ENCODE measurements at places on chromosomes 5 and 9.

DNA sequence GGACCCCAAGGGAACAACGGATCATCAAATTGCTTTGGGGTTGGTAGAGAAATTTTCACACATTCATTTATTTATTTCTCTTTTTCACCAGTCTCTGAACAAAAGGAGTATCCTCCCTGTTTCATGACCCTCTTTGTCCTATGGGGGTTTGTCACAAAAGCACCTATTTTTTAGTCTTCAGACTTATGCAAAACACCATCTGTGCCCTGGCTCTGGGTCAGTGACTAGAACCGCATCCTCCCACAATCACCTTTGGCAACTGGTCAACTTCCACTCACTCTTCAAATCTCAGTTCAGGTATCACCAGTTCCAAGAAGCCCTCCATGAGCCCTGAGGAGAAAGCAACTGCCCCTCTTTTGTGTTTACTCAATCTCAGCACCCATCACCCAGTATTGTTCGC, 395.7 kb downstream of the CDK5RAP2 start:
- no peak for DNase-seq

- no peak for DNase-seq
Observed at GRCh38 chr9:133976191-133976861, 15.8 kb downstream of the VAV2 start.

DNA sequence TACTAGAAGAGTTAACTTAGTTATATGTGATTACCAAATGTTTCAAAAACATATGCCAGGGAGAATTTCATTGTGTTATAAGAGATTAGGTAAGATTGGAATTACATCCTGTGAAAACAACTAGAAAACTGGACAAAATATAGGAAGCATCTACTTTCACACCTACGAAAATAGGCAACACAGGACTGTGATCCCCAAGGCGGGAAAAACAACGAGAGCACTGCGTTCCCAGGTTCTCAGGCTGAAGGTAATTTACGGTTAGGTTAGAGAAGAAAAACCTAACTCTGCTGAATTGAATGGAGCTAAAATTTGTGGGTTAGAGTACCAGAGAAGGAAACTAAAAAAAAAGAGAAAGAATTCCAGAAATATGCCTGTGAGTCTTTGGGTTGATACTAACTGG, 28.4 kb downstream of the ACOT12 start:
- no peak for DNase-seq

GRCh38 chr5:41808294-41808693, 61.9 kb downstream of the OXCT1 start:
- no peak for DNase-seq

GRCh38 chr9:134629061-134629585, 12.5 kb upstream of the COL5A1 start:
- DNase-seq: no peak

DNA sequence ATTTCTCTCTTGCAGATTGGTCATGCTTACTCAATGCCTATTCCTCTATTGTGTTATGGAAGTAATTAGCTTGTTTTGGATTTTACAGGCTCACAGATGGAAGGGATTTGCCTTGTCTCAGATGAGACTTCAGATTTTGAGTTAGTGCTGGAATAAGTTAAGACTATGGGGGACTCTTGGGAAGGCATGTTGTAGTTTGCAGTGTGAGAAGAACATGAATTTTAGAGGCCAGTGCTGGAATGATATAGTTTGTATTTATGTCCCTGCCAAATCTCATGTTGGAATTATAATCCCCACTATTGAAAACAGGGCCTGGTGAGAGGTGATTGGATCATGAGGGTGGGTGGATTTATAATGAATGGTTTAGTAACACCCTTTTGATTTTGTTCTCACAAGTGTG, 6.1 kb upstream of the TUSC1 start:
- no peak for DNase-seq

GRCh38 chr5:73678322-73678740, 52.3 kb downstream of the ARHGEF28 start:
- DNase-seq: no peak

GRCh38 chr5:36657563-36657995, 51.2 kb downstream of the SLC1A3 start:
- no peak for DNase-seq

DNA sequence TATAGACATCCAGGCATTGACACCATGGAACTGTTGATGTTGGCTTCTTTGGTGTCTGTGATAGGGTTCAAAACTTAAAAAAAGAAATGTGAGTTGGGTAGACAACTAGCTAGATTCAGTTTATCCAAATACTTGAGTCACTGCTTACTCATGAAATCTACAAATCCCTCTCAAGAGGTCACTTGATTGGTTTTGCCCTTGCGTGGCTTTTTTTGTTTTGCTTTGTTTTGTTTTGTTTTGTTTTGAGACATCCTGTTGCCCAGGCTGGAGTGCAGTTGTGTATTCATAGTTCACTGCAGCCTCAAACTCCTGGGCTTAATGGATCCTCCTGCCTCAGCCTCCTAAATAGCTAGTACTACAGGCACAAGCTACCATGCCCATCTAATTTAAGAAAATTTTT, 10.5 kb upstream of the ENTREP1 start:
- no peak for DNase-seq

DNA sequence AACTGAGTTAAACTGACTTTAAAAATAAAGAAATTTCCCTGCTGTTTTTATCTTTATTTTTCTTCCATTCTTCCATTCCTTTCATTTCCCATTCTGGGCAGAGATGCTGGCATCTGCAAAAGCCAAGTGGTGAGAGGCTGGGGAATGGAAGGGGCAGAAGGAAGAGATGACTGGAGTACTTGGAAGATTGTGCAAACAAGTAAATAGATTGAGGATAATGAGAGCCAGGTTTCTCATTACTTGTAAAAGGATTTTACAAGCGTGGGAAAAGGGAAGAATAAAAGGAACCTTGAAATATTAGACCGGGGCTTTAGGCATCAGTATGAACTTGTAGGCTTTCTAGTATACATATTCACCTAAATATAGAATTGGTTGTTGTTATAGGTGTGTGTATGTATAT, 341.2 kb downstream of the CAAP1 start:
- DNase-seq: no peak

- no peak for DNase-seq
Observed at GRCh38 chr9:126389992-126390391, 63.4 kb downstream of the MVB12B start.

- no peak for DNase-seq
Observed at GRCh38 chr9:128898382-128898781, 16.4 kb downstream of the LRRC8A start.

DNA sequence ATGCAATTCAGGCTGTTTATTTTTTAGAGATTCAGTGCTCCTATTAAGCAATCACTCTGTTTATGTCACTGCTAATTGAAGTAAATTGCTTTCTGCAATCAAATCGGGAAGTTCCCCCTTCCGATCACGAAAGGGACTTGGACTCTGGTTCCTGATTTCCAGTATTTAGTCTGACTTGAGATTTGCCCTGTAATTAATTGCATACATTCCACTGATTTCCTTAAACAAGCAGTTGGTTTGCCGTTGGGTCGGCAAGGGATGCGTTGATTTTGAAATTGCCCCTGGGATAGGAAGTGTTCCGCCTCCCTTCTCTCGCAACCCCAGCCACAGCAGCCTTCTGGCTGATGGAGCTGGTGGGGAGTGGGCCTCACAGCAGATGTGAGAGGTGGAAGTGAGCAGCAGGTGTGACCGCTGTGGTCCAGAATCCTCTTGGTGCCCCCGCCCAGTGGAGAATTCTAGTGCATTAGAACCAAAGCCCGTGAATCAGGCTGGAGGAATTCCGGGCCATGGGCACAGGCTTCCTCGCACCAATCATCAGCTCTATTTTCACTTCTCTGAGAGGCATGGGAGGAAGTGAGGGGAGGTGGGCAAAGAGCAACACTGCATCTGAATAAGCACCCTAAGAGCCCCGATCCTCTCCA, 102.5 kb downstream of the SPRY4 start:
- no peak for DNase-seq

- DNase-seq: no peak
Observed at GRCh38 chr5:82168294-82168693, 109.9 kb downstream of the RPS23 start.

- no peak for DNase-seq
Observed at GRCh38 chr5:135533334-135533733, 2.4 kb downstream of the NEUROG1 start.

- no peak for DNase-seq
Observed at GRCh38 chr5:34707451-34708107, 51.5 kb downstream of the RAI14 start.

- no peak for DNase-seq
Observed at GRCh38 chr9:134466869-134467616, 140.8 kb downstream of the RXRA start.

DNA sequence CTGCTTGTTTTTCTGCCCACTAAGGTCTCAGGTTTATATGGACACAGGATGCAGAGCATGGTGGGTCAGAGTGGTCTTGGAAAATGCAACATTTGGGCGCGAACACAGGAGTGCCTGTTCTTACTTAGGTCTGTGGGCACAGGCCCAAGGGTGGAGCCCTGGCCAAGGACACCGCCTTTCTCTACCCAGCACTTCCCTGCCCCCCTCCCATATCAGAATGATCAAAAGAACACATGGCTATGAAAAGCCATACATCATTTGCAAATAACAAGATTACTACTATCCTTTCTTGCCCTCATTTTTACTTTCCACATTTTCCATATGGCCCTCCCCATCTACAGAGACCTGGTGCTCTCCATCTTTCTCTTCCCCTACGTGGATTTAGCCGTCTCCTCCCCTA, 162.2 kb downstream of the ENC1 start:
- DNase-seq: no peak

DNA sequence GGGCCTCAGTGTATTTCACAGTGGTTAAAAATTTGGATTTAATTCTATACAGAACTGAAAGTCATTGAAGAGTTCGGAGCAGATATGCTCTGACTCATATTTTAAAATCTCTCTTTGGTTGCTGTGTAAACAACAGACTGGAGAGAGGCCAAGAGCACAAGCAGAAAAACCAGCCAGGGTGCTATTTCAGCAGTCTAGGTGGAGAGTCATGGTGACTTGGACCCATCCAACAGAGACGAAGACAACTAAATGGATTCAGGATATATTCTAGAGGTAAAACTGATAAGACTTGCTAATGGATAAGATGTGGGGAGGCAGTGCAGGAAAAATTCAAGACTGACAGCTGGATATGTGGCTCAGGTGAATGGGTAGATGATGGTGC, 168.9 kb downstream of the MAPKAP1 start:
- DNase-seq: no peak

- DNase-seq: no peak
Observed at GRCh38 chr5:36558641-36559040, 47.8 kb upstream of the SLC1A3 start.

GRCh38 chr9:127847178-127847510, 7.3 kb downstream of the ENG start:
- DNase-seq: no peak

- DNase-seq: no peak
Observed at GRCh38 chr9:126860757-126861466, 473 bp downstream of the ZBTB34 start.

DNA sequence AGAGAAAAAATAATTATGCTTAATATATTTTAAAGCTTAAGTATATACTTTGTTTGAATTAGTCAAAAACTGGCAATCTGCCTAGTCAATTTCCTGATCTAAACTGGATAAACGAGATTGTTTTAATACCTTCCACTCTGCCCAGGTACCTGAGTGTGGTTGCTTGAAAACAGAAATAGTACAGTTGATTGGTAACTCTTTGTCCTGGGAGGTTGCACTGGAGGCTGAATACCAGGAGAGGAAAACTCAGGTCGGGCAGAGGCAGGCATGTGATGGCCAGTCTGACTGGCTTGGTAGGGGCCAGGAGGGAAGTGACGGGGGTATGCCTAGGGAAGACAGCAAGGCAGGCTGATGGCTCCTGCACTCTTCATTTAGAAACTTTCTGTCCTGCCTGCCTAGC, 80.2 kb downstream of the PIK3R1 start:
- no peak for DNase-seq

Data from T-helper 2 cell (primary cell).